ENCODE measurements at places on chromosomes 5 and 9.

- DNase-seq: no peak
Observed at GRCh38 chr9:90950600-90950999, 149.0 kb downstream of the SYK start.

- DNase-seq: peak; percentile 25
Observed at GRCh38 chr5:75052192-75053053, at the start of gene GCNT4. Gene GCNT4, minus strand, starts transcription at chr5:75052558. Its CDS starts 22,521 bp downstream, at chr5:75030037.

- DNase-seq: no peak
Observed at GRCh38 chr9:17521100-17521855, 57.6 kb upstream of the SH3GL2 start.

DNA sequence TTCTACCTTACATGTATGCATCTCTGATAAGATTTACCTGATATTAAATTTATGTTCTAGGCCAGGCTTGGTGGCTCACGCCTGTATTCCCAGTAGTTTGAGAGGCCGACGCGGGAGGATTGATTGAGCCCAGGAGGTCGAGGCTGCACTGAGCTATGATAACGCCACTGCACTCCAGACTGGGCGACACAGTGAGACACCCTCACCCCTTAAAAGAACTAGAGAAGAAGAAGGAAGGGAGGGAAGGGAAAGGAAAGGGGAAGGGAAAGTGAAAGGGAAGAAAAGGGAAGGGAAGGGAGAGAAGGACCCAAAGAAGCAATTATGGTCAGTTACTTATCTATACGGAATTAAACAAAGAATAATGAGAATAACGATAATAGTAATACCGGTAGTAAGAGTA, 1.2 kb upstream of the RFK start:
- no peak for DNase-seq

- no peak for DNase-seq
Observed at GRCh38 chr5:63794296-63794695, 167.9 kb downstream of the HTR1A start.

- DNase-seq: no peak
Observed at GRCh38 chr9:130226112-130226511, 39.4 kb upstream of the HMCN2 start.

DNA sequence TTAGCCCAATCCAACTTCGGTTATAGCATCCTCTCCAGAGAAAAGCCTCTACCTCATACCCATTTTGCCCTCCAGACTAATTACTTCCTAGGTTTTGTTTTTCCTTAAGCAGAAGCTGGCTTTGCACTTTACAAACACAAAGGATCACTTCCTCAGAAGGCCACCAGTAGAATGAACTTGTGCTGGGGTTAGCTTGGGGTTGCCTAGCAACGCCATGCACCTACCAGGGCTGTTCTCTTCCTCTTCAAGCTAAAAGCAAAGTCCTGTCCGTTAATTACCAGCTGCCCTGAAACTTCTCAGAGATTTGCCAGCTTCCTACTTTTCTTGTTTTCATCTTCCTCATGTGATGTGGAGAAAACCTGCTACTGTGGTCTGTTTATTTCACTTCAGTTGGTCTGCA, 132.0 kb upstream of the WWC1 start:
- no peak for DNase-seq

DNA sequence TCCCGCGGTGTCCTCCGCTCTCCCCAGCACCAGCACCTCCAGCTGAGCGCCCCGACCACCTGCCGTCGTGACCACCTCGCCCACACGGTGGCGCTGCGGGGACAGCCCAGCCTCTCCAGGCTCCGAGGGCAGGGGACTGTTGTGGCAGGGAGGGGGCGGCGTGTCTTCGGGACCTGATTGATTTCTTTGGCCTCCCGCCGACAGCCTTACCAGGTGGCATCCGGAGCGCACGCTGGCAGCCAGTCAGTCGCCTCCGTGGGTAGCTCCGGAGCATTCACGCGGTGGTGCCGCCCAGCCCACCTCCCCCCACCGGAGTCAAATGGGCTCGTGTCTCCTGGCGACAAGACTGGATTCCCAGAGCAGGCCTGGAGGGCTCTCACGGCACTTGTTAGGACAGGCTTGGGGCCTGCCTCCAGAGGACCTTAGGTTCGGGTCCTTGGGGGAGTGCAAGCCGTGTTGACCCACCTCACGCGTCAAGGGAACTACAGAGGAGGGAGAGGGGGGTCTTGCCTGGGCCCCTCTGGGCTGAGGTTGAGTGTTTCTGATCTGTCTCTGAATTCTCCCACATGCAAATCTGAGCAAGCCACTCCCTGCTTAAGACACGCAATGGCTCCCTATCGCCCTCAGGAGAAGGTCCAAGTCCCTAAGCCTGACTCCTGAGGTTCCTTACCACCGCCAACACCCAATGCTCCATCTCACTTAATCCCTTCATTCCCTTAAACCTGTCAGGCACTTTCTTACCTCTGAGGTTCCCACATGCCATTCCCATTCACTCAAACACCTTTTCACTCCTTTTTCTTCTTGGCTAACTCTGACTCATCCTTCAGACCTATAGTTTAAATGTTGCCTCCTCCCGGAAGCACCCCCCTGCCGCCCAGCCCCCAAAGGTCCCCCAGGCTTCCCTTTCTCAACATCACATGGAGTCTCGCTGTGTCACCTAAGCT, 51.2 kb upstream of the GGTA1 start:
- peak; percentile 49 for DNase-seq

GRCh38 chr9:104905931-104906330, 22.0 kb downstream of the ABCA1 start:
- no peak for DNase-seq

GRCh38 chr5:145629047-145629446, 206.1 kb downstream of the PRELID2 start:
- DNase-seq: no peak

DNA sequence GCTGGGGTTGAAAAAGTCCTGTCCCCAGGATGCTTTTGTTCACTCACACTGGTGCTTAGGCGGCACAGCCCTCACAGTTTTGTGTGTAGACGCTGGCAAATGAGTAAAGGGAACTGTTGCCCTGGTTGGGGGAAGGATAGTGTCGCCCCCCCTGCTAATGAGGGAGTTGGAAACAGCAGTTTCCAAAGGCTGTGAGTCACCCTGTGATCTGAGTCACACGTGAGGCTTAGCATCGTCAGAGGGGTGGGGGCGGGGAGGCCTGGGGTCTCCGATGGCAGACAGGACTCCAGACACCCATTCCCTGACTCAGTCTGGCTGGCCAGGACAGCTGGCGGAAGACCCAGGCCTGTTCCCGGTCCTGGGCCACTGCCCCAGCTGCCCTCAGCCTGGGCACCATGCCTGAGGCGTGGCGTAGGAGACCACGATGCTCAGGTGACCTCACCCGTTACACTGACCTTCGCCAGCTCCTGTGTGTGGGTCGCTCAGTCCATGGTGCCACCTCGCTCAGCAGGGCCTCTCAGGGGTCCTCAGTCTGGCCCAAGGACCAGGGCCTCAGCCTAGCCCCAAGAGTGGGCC, 2.9 kb downstream of the DNAJB5 start:
- DNase-seq: no peak

GRCh38 chr5:163350083-163350482, 87.3 kb upstream of the CCNG1 start:
- DNase-seq: no peak

- no peak for DNase-seq
Observed at GRCh38 chr5:11494340-11494739, 409.9 kb downstream of the CTNND2 start.

DNA sequence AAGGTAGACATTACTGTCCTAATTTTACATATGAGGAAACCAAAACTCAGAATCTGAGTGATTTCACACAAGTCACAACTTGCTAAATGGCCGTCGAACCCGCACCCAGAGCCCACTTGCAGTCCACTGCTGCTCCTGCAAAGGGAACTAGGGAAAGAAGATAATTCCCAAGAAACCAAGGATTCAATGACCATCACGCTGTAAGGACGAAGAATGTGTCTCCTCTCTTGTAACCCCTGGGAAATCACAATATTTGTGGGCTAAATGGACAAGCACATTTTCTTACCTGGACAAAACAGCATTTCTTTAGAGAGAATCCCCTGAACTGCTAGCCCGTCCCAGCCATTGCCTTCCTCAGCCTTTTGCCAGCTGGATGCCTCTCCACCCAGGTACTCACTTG, 2.4 kb downstream of the RPS14 start:
- DNase-seq: no peak

- DNase-seq: no peak
Observed at GRCh38 chr5:63451188-63451587, 511.1 kb downstream of the HTR1A start.

DNA sequence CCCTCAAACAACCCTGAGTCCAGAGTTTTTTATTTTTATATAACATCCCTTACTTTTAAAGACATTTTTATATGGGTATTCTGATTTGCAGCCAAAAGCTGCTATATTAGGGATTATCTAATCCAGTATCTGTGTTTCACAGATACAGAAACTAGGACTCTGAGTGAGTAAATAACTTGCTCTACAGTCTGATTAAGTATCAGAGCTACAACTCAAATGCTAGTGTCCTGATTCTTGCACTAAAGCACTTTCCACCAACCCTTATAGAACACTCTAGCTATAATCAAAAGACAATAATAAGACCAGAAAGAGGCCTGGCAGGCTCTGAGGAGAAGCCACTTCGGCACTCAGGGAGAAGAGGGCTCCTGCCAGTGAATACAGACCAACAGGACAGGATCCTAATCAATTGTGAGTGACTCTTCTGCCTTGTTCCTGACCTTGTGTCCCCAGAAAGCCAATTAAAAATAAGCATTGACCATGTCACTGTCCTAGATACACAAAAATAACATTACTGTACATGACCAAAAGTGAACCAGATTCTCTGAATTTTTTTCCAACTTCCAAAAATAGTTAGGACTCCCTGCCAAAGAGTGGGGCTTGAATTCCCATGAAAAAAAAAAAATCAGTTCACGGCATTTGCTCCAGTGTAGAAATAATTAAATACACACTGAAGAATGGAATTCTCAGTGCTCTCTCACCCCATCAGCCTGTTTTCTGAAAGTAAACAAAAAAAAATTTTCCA, 63.6 kb upstream of the MAP3K1 start:
- no peak for DNase-seq

DNA sequence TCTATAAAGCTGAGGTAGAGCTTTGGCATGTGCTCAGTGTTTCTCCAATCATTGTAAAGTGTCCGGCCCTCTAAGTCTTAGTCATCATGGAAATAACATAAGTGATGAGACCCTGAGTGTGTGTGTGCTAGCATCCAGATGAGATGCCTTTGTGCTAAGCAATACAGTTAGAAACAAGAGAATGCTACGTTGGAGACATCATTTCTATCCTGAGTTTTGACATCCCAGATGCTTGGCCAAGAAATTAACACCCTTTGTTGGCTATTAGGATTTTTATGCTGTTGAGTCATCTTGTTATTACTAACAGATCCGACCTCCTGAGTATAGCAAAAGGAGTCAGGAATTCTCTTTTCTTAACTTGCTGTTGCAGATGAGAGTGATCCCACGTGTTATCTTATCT, 508.0 kb downstream of the GADD45G start:
- no peak for DNase-seq

- DNase-seq: no peak
Observed at GRCh38 chr5:62600560-62601252, 22.1 kb downstream of the LRRC70 start.

- no peak for DNase-seq
Observed at GRCh38 chr9:88781628-88782391, 209.5 kb upstream of the S1PR3 start.

Measured in activated CD8-positive, alpha-beta memory T cell treated with anti-CD3 and anti-CD28 coated beads for 1 hour (primary cell).